ENCODE measurements at places on chromosomes 6 and 20. TPM values are rescaled to one million over a fixed set of nuclear protein-coding genes. Genes with fewer than 3 reads are reported as not detected.

DNA sequence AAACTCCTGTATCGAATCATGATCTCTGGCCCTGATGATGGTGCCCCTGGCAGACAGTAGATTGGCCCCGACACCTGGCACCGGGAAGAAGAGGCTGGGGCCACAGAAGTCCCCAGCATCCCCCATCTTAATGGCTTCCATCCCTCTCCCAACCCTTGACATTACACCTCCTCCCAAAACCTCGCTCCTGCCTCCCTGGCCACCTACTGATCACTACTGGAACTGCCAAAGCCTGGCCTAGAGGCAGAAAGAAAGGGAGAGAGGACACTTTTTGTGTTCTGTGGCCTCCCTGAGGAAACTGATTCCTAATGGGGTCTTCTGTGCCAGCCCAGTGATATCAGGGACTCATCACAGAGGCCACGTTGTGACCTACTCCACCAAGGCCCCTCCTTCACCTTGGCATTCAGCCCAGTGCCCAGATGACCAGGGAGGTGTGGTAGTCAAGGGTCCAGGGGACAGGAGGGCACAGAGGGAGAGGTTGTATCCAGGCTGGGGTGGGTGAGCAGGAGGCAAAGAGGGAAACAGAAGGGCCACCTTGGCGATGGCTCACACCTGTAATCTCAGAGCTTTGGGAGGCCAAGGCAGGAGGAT is 6.1 kb downstream of the C20orf173 start:
- DNase-seq: no peak

DNA sequence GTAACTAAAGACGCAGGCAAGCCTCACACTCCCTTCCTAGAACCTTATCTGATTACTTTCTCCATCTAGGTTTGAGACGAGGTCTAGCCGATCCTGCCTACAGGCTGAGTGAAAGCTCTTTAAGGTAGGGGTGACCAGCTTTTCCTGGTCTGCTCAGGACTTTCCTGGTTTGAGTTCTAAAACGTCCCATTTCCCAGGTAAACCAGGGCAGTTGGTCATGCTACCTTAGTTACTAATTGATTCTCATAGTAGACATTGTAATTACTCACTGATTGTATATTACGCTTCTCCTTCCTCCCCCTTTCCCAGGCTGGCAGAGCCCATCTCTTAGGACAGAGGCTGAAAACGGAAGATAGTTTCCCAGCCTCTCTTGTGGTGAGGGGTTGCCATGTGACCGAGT is 27.9 kb upstream of the RSPO4 start:
- no peak for DNase-seq

- DNase-seq: peak; percentile 48
Measured at GRCh38 chr20:44422083-44422482, 53.6 kb upstream of the TTPAL start.

DNA sequence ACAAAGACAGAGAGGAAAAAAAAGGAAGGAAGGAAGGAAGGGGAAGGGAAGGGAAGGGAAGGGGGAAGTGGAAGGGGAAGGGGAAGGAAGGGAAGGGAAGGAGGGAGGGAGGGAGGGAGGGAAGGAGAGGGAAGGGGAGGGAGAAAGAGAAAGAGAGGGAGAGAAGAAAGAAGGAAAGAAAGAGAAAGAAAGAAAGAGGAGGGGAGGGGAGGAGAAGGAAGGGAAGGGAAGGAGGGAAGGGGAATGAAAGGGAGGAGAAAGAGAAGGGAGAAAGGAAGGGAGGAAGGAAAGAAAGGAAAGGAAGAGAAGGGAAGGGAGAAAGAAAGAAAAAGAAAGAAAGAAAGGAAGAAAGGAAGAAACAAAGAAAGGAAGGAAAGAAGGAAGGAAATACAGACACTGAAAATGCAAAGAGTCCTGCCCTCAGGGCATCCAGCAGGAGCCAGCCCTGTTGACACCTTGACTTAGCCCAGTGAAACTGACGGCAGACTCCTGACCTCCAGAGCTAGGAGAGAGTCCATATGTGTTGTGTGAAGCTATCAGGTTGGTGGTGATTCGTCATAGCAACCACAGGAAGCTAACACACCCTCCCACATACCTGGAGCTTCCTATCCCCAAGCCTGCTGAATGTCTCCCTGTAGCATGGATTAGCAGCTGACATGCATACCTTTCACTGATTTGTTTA is 58.7 kb upstream of the SULF2 start:
- DNase-seq: no peak

DNA sequence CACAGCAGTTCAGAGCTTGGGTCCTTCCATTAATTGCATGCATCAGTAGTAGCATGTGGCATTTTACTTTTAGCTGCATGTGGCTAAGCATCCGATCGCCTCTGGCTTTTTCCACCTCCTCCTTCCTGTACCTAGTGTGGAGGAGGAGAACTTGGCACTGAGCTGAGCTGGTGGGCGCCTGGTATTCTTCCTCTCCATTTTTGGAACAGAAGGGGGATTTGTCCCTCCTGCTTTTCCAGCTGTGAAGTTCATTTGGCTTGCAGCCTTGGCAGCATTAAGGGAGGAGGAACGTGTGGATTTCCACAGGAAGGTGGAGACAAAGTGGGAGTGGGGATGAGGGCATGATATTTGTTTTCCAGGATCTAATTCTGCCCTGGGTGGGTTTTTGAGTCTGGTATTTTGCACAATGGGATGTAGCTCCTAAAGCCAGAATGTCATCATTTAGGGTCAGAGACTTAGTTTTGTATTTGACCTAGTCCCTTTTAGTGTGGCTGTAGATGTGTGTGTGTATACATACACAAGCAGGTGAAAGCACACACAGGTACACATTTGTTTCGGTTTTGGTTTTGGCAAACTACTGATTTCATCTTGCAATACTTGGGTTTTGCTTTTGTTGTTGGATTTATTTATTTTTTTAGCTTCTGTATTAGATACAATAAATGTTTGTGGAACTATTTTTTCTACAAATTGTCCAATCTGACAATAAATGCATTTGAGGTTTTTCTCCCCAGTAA is 90.0 kb downstream of the SASH1 start:
- DNase-seq: no peak

DNA sequence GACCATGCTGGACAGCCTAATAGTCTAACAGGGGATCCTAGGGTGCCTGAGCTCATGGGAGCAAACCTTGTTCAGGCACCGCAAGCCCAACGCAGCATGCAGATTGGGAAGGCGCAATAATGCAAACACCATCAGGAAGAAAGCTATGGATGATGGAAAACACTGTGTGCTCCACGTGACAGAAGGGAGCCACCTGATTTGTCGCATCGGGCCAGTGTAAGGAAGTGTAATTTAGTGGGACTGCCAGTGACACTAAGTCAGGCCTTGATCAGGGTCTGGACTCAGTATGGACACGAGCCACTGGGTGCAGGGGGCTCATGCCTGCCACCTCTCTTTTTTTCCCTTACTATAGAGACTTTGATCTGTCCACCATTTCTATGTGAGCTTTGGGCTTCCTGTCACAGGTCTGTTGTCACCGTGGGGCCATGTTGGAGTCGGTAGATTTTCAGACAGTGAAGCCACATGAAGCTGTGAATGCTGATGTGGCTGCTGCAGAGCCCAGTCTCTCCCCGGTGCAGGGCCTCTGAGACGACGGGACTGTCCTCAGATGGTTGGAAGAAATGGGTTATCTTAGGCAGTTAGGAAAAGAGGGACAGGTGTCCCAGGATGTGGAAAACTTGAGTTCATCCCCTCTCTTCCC is 74.2 kb upstream of the AGPAT4 start:
- DNase-seq: no peak

- no peak for DNase-seq
Measured at GRCh38 chr20:35006531-35006971, 50.9 kb downstream of the MYH7B start.

DNA sequence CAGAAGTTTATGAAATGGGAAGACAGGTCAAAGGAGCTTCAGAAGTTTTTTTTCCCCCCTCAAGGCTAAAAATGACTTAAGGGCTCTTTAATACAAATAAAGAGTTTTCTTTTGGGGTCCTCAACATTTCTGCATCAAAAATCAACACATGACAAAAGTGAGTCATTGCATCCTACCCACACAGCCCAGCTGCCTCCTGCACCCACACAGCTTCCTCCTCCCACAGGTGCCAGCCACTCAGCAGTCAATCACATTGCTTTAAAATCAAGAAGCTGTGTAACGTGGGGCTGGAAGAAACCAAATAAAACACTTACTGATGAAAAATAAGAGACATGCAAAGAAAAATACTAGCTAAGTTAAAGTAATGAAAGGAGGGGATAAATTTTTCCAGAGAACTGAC is 68.5 kb downstream of the MAP3K5 start:
- no peak for DNase-seq

DNA sequence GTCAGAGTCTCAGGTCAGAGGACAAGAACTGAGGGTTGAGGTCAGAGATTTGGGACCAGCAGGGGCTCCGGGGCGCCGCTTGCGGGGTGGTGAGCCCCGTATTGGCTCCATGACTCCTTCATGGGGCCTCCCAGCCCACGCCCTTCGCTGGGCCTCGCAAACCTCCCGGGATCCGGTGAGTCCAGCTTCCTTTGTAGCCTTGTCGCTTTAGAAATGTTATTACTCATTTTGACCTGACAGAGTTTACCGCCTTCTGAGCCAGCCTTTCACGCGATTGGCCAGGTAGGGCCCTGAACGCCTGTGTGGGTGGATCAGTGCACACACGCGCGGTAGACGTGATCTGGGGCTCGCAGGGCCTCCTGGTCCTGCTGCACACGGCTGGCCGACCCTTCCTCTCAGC is 181.1 kb downstream of the ERMARD start:
- DNase-seq: no peak

DNA sequence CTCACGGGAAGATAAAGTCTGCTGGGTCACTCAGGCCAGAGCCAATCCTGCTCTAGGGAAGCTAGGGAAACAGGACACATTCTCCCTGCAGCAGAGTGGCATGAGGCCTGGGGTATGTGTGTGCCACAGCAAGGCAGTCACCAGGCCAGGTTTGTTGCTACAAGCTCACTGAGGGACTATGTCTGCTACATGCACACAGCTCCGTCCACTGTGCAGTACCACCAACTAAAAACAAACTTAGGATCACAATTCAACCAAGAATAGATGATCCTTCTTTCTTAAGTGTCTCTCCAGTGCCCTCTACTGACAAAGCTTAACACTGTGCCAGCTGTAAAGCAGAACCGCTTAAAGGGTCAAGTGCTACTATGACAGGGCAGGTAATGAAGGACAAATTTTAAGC is 192.5 kb downstream of the PTPRK start:
- peak; percentile 16 for DNase-seq

- DNase-seq: no peak
Measured at GRCh38 chr6:44444853-44445252, 57.3 kb downstream of the CDC5L start.

The DEFB132 gene
- not detected for total RNA-seq

The SLC4A11 gene
- 0.28 TPM for total RNA-seq

The SIRPA gene
- total RNA-seq: 9.7 TPM

The AIF1 gene
- not detected for total RNA-seq

The ELOVL5 gene
- 42.3 TPM for total RNA-seq

The ALDH8A1 gene
- under 0.01 TPM for total RNA-seq

The SLC16A10 gene
- total RNA-seq: not detected

The ECT2L gene
- not detected for total RNA-seq

The MAS1 gene
- total RNA-seq: not detected

The GINS1 gene
- 6.6 TPM for total RNA-seq

The C6orf58 gene
- not detected for total RNA-seq

The ATF6B gene
- 7.9 TPM for total RNA-seq

The RRAGD gene
- total RNA-seq: not detected
